ENCODE measurements at places on chromosomes 11 and 22.

- no peak for DNase-seq
These were observed 119.0 kb downstream of the CADM1 start for GRCh38 chr11:115385226-115385625.

- no peak for DNase-seq
These were observed 48.8 kb downstream of the PACS1 start for GRCh38 chr11:66118847-66119246.

- no peak for DNase-seq
These were observed 24.6 kb downstream of the STIM1 start for GRCh38 chr11:3879967-3880542.

GRCh38 chr11:58592760-58593472 lies 14.1 kb downstream of the ZFP91 start:
- peak; percentile 28 for DNase-seq

GRCh38 chr11:68342459-68343158 lies 30.2 kb downstream of the LRP5 start:
- DNase-seq, result no peak

DNA sequence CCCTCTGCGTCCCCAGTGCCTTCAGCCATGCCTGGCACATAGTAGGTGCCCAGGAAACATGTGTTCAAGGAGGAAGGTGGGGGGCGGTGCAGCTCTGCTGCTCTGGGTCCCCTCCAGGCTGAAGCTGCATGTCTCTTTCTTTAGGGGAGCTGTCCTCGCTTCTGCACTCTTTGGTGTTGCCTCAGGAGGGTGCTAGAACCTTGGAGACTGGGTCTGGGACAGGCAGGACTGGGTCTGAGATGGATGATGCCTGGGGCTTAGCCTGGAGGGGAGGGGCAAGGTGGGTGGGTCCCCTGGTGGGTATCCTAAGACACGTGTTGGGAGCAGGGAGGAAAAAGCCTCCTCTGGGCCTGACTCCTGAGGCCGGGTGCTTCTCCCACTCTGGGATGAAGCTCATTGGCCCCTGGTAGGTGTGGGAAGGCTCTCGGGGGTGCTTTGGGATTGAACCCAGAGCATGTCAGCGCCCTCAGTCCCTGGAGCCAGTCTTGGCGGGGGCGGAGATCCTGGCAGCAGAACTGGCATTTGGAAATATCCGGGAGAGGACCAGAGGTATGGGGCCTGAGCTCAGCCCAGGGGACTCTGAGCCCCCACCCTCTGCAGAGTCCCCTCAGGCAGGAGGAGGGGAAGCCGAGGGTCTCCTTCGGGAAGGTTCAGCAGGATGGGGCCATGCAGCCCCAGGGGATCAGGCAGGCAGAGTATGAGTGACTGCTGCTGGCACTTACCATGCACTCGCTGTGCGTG lies 6.7 kb upstream of the GSTP1 start:
- peak; percentile 47 for DNase-seq

GRCh38 chr11:77049026-77049425 lies 14.8 kb downstream of the B3GNT6 start:
- DNase-seq, result no peak

DNA sequence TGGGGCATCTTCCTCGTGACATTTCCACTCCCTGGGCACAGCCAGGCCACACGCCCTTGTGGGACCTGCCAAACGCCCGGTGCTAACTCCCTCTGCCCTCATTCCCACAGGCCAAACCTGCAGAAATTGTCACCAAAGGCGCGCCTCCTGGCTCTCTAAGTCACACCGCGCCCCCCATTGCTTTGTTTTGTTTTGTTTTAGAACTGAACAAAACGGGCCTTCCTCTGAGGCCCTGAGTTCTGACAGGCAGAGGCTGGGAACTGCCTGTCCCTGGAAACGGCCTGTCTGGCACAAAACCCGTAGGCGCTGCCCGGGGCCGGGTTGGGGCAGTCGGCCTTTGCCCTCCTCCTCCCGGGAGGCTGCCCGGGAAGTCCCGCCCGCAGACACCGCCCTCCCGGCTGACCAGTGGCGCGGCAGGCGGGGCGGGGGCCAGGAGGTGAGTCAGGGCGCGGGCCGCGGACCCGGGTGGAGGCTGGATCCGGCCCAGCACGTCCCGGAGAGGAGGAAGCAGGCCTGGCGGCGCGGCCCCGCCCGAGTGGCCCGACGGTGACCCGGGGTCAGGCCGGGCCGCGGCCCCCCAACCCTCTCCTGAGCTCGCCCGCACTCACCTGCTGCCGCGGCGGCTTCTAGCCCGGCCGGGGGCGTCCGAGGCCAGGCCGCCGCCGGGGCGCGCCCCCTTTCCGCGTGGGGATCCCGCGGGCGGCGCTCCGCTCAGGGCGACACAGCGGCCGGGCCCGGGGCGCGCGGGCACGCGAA lies 465 bp downstream of the SUN2 start:
- DNase-seq, result peak; percentile 73

DNA sequence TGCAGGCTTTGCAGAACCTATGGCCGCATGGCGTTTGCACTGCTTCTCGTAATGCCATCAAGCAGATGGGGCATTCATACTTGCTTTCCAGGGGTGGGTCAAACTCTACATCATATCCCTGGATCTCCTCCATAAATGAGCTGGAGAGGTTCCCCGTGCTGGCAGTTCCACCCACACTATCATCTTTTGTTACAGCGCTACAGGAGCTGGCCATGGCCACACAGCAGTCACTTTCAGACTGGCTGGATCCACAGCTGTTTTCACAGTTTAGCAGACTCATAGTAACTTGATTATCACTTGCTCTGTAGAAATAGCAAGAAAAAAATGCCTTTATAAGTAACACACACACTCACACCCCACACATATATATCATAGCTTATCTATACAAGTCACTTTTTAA lies 8.8 kb downstream of the TRAF6 start:
- no peak for DNase-seq

DNA sequence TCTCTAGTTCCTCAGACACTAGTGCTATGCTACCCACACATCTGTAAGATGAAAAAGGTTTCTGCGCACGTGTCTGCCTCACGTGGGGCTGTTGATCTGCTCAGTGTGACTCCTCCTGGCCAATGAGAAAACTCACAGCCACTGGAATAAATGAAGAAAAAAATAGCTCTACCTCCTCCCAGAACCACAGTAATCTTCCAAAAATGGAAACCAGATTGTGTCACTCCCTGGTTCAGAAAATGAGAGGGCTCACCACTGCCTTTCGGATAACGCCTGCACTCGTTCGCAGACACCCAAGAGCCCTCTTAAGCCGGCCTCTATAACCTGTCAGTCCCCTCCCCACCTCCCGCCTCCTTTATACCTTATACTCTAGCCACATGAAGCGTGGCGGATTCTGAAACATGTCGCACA lies 5.1 kb downstream of the APBB1 start:
- DNase-seq, result no peak

DNA sequence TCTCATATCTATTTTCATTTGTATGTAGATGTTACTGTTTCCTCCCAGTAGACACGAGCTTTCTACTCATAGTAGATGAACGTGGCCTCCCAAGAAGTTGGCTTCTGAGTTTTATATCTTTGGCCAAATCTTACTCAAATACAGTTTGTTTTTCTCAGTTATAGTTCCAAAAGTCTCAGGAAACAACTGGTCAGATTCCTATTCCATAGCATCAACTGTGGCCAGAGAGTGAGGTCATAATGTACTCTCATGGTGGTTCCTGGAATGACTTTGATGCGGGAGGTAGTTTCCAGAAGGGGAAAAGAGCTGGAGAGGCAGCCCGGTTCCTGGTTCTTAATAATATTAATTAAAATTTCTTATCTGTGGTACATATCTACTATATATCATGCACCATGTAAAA lies 77.3 kb downstream of the SLC17A6 start:
- DNase-seq, result no peak

- no peak for DNase-seq
These were observed 101.4 kb upstream of the NARS2 start for GRCh38 chr11:78676026-78676557.

DNA sequence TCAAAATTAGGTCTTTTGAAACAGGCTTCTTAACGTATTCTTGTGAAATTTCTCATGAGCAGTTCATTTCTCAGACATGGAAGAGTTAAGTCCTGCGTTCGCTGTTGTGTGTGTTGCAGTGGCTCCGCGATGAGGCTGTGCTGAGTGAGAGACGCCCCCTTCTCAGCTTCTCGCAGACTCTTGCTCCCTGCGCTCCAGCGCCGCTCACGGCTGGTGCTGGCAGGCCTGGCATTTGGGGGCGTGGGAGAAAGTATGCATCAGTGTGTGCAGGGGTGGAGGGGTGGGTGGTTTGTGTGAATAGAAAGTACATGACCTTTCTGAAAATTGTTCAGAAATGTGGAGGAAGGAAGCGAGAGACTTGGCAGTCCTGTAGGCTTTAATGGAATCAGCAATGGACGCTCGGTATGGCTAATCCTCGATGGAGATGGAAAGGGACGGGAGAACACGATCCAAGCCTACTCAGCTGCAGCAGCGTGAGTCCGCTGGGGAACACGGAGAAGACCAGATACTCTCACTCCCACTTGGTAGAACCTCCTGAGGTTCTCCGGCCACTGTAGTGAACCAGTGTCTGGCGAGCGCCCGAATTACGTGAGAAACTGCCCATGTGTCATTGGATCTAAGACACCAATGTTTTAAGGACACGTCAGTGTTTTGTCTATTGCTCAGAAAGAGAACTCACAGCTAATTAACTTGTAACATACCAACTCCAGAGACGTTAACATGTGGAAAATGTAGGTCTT lies 5.9 kb downstream of the TAB1 start:
- no peak for DNase-seq

DNA sequence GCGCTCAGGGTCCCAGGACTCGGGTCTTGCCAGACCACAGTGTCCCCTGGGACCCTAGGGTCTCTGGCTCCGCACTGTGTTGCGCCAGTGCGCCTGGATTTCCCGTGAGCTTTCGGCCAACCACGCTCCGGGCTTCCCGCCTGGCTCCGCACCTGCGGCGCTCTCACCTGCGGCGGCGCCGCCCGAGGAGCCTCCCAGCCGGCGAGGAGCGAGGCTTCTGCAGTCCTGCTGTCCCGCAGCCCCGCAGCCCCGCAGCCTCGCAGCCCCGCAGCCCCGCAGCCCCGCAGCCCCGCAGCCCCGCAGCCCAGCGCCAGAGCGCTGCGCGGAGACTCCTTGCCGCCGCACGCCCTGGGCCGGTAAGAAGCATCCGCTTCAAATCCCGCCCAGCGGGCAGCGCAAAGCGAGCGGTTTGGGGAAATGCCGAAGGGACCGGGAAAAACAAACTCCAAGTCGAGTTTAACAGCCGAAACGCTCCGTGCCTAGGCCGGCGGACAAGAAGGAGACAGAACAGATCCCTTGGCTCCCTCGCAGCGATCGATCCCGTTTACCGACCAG lies 939 bp downstream of the ALX4 start:
- no peak for DNase-seq

GRCh38 chr11:34349882-34350281 lies 7.9 kb downstream of the ABTB2 start:
- no peak for DNase-seq

DNA sequence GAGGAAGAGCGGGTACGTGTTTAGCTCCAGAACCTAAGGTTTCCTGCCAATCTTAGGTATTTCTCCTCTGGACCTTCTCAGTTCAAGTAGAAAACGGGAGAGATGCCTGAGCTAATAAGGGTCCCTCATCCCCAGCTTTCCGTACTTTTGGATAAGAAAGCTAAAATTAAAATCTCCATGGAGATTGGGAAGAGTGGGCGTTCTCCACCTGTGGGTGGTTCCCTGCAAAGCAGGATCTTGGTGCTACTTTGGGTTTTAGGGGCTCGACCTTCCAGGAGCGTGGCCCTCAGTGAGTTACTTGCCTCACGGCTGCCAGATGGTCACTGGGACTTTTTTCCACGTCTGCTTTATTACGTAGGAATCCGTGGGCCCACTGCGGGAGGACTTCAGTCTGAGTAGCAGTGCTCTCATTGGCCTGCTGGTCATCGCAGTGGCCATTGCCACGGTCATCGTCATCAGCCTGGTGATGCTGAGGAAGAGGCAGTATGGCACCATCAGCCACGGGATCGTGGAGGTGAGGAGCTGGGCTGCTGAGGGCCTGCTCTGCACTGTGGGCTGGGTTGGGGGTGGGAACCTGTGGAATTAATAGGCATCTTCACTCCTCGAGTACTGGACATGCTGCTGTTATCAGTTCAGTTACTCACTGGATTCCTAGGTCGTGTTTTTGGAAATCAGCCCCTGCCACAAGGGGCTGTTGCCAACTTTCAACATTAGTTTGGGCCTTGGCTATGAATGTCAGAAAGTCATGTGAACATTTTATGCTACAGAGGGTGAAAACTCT lies 17.8 kb upstream of the ST14 start:
- DNase-seq, result no peak

DNA sequence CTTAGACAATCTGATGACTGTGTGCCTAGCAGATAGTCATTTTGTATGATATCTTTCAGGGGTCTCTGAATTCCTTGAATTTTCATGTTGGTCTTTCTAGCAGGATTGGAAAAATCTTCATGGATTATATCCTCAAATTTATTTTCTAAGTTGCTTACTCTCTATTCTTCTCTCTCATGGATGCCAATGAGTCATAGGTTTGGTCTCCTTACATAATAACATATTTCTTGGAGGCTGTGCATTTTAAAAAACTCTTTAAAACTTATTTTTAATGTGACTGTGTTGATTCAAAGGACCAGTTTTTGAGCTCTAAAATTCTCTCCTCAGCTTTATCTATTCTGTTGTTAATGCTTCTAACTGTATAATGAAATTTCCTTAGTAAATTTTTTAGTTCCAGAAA lies 198.7 kb downstream of the AASDHPPT start:
- DNase-seq, result no peak

- peak; percentile 58 for DNase-seq
These were observed 78.1 kb upstream of the ALKBH3 start for GRCh38 chr11:43802509-43802908.

GRCh38 chr11:78350646-78351165 lies 66.9 kb downstream of the GAB2 start:
- peak; percentile 81 for DNase-seq

DNA sequence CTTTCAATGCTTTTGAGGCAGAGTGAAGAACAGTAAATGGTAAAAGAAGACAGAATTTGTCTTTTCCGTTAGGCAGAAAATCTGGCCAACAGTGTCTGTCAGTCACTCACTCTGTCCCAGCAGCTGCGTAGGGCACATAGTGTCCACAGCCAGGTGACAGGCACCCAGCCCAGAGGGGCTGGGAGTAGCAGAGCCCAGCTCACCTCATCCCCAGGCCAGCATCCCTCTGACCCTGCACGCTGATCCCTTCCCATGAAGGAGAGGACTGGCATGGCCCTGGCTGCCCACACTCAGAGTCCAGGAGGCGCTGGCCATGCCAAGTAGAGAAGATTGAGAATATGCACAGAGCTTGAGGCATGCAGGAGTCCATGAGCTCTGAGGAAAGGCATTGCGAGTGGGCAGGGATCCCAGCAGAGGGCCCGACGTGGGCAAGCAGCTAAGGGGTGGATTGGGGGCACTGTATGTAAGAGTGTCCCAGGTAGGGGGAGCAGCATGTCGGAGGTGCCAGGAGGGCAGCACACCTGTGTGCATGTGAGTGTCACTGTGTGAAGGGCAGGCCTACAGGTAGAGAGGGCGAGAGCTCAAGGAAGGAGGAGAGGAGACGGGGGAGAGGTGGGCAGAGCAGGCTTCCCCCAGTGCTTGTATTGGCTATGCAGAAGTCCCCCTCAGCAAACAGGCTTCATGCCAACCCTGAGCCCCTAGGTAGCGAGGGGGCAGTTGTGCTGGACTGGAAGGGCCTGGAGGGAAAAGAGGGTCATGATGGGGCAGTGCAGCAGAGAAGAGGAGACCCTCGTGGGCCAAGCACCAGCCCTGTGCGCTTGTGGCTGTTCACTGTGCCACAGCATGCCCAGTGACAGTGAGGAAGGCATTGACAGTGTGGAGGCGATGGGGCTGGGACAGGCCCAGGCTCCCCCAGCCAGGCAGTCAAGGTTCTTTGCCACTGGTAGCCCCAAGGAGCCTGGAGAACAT lies 133.8 kb downstream of the OSBP2 start:
- DNase-seq, result no peak
